ENCODE measurements at places on chromosomes 2 and 18. TPM values are rescaled to one million over a fixed set of nuclear protein-coding genes. Genes with fewer than 3 reads are reported as not detected.

- DNase-seq, result no peak
Observed at GRCh38 chr2:105400138-105400540, 1.3 kb upstream of the FHL2 start.

The FSIP2 gene
- 1.6 TPM for total RNA-seq

DNA sequence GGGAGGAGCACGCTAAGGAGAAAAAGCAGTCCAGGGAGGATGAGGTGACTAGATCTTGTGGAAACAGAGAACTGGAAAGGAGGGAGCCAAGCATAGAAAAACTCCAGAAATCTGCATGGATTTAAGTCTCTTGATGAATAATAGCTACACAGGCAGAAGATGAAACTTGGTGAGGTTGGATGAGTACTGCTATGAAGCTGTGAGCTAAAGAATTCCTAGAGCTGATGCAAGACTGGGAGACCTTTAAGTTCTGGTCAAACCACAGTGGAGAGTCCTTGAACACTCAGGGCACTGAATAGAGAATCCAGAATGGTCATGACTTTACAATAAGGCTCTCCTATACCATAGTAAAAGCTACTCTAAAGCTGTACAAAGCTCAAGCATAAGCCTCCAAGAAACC, 18.4 kb upstream of the PIEZO2 start:
- no peak for DNase-seq

GRCh38 chr2:132877923-132878322, 207.9 kb upstream of the LYPD1 start:
- no peak for DNase-seq

DNA sequence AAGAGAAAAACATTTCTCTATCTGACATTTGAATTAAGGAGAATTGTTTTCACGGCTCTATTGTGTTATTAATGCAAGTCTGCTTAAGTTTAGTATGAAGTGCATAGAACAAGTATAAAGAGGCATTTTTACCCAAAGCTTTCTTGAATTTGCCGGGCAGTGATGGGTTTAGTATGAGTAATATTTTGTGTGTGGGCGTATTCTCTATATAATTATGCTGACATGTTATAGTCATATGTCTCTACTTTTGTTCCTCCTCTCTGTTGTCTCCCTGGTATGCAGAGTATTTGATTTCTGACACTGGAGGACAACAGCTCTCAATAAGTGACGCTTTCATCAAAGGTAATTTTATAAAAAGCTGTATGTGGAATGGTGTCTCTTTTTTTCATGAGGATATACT, 45.9 kb downstream of the PIKFYVE start:
- DNase-seq, result no peak

The PLCL1 gene
- 4.4 TPM for total RNA-seq
